ENCODE measurements at places on chromosomes 13 and 19.

DNA sequence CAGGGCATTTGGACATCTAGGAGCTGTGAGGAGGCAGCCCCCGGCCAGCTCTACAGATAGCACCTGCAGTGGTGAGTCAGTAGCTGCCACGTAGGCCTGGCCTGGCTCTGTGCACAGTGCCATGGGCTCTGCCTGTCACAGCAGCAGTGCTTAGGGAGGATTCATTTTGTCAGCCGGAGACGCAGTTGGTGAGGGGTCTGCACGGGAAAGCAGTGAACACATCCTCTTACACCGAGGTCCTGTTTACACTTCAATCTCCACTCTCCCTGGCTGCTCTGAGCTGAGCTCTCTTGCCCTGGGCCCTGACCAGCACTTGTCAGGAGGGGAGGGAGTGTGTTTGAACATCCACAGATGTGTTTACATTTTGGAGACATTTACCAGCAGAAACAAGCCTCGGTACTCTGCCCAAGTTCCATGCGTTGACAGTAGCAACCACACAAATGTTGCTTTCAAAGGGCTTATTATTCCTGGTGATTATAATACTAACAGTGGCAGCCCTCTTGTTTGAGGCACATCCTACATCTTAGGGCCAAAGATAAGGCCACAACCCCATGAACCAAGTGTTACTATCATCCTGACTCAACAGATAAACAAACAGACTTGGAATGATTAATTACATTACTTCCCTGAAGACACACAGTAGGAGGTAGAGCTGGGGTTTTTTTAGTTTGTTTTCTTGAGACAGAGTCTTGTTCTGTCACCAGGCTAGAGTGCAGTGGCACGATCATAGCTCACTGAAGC, 148.9 kb downstream of the USP12 start:
- DNase-seq = no peak

DNA sequence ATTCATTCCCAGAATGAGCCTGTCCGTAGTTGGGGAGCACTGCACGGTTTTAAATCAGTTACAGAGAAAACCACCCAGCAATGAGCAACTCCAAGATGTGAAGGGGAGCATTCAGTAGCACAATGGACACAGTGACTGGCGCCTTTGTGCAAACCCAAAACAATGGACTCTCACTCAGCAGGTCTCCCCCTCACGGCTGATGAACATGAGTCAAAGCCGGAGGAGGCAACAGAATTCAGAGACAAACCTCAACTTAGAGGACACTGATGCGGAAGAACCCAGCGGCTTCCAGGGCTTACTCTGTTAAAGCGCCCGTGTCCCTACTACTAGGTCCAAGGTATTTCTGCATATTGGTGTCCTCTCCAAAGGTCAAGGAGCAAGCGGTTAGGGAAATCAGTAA, 17.7 kb downstream of the PLEKHF1 start:
- DNase-seq = peak; percentile 30

- no peak for DNase-seq
Observed at GRCh38 chr19:30358821-30359580, 13.2 kb upstream of the ZNF536 start.

DNA sequence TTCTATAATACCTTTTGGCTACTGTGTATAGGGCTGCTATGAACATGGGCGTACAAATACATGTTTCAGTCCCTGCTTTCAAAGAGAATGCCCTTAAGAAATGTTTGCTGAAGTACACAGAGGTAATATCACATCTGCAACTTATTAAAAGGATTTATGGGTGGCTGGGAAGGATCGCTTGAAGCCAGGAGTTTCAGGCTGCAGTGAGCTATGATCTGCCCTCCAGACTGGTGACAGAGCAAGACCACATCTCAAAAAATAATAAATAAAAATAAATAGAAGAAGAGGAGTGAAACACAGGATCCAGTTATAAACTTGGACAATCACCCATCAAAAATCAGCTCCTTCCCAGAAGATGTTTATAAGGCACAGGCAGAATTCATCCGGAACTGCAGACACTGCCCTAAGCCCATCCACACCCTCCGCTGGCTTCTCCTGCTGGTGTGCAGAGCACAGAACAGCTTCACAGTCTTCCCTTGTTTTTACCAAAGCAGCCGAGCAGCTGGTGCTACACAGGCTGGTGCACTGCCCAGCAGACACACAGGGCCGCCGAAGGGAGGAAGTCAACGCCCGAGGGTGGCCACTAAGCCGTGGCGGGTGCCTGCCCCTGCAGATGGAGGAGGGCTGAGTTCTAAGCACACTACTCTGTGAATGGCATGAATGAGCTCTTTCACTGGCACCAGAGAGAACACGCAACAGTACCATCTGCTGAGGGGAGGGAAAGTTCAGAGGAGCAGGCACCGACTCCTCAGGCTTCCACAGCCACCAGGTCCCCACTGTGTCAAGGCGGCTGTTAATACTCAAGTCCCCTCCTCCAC, 44.0 kb downstream of the BRD4 start:
- DNase-seq = no peak

DNA sequence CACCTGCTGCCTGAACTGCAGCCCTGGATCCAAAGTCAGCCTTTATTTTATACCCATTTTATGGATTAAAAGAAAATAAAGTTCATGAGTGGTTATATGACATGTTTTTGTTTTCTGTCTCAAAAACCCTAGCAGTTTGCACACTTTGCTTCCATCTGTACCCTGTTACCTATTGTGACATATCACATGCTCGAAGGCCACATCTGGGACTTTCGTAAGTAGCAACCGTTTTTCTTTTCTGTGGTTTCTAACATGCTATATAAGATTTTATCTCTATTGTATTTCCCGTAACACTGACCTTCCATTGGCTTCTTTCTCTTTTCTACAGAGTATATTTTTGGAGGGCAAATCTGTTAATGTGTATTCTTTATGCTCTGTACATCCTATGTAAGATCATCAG, 1007.2 kb downstream of the PCDH9 start:
- DNase-seq = no peak
